ENCODE measurements at places on chromosomes 2 and 18. TPM values are rescaled to one million over a fixed set of nuclear protein-coding genes. Genes with fewer than 3 reads are reported as not detected.

- no peak for DNase-seq
Measured at GRCh38 chr2:29253-29652, 17.1 kb downstream of the FAM110C start.

DNA sequence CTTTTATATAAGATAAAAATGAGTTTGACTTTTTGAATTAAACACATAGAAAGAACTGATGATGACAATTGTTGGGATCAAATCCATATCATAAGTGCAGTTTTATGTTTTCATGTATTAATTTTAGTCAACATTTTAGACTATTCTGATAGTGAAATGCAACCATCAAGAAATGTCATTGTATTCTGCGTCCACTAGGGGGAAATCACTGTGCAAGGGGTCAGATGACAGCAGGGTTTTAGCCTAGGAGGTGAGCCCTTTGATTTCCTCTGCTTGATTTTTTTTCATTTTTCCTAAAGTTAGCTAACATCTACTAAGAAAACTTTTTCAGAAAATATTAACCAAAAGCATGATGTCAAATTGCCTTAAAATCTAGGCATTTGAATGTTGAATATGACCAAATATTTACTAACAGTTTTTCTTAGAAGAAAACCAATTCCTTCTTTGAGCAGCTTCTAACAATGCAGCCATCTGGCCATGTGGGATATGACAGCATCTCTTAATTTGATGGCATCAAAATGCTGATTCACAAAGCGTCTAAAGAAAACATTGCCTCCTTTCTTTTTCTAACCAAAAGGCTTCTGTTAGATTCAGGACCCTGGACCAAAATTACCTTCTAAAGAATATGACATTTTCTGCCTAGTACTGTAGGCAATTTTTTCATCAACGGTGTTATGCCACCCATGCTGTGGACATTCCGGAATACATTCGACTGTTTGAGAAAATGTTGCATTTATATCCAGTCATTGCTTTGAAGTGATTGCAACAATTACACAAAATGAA is 141.5 kb downstream of the SPHKAP start:
- no peak for DNase-seq

- no peak for DNase-seq
Measured at GRCh38 chr2:190964170-190964795, 49.7 kb downstream of the STAT1 start.

Gene NEB
- 0.20 TPM for total RNA-seq

DNA sequence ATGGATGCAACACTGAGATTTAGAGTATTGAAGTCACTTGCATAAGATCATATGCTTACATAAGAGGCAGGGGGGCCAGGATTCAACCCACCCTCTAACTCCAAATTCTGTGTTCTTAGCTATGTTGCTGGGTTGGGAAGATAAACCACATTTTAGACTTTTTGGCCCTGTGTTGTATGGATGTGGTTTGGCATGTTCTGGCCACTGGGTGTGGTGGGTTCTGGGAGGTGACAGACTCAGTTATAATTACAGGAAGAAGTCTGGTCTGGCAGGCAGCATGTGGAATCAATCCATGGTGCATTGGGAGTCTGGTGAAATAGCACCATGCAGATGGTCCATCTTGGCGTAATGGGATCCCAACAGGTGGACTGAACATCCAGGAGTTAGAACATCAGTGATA is 138.9 kb downstream of the LTBP1 start:
- no peak for DNase-seq
